ENCODE measurements at places on chromosomes 16 and 17.

- DNase-seq: no peak
These were observed 219.6 kb upstream of the N4BP1 start for GRCh38 chr16:48829336-48830310.

DNA sequence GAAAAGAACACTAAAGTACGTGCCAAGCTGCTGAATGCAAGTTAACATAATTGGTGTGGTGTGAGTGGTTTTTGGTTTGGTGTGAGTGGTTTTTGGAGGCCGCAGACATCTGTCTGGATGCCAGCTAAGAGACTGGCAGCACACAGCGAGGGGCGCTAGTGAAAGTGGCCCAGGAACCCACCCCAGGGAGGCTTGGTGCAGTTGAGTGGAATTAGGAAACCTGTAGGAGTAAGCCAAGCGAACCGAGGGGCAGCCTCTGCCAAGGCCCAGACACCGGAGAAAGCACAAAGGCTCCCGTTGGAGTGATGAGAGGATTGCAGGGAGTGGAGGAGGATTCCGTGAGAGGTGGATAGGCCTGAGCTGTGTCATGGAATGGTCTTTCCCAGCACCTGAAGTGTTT lies 24.6 kb upstream of the SLC5A11 start:
- no peak for DNase-seq

GRCh38 chr16:10990378-10990777 lies 46.0 kb downstream of the CLEC16A start:
- no peak for DNase-seq

GRCh38 chr16:82641336-82641984 lies 14.7 kb downstream of the CDH13 start:
- no peak for DNase-seq

- DNase-seq: no peak
These were observed 1.7 kb upstream of the APPBP2 start for GRCh38 chr17:60527701-60528100.

DNA sequence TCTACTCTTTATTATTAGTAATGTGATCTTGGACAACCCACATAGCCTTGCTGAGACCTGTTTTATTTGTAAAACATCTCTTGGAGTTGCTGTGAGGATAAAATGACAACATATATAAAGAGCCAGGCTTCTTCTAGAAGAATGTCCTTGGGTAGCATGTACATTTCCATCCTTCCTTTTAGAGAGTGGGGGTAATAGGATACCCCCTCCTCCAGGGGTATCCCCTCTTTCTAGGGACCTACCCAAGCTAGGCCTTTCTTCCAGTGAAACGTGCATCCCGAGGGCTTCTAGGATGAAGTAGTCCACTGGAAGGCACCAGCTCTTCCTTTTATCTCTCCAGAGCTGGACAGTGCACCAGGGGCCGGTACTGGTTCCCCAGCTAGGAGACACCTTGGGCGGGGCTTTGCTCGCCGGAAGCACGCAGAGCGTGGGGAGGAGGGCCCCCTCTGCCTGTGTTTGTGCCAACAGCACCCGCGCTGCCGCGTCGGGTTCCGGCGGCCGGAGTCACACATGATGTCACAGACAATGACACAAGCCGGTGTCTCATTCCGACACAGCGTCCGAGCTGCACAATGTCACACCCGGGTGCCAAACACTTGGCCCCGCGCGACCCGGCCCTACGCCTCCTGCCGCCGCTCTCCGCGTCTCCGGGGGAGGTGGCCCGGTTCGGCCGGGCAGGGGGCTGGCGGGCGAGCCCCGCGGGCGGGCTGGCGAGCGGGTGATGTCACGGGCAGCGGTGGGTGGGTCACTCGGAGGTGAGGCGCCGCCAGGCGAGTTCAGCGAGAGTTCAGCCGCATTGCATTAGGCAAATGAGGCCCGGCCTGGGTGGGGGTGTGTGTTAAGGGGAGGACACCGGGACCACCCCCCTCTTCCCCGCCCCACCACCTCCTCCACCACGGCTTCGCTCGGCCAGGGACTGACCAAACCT lies 23.4 kb downstream of the GJD3 start:
- DNase-seq: no peak

DNA sequence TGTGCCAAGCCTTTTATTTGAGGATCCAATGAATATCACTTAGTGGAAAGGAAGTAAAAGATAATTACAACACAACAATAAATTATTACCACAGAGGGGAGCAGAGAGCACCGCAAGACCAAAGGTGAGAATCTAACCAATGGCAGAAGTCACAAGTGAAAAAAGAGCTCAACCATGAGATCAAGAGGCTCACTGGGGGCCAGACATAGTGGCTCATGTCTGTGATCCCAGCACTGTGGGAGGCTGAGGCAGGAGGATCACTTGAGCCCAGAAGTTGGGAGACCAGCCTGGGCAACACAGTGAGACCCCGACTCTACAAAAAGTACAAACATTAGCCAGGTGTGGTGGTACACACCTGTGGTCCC lies 17.7 kb downstream of the ANKRD11 start:
- no peak for DNase-seq

DNA sequence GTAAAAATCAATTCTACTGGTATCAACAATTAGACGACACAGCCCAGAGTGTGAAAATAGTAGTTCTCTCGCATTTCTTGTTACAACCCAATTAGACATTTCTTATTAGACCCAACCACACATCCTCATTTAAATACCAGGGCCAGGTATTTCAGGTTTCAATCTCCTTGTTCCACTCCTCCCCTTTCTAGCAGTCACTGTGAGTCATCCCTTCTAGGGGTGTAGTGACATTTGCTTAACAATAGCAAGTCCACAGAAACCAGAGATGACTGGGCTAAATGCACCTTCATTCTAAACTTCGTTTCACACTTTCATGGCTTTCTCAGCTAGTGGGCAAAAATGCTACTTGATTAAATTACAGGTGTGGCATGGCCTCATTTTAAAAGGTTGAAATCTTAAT lies 116.9 kb upstream of the CACNG3 start:
- DNase-seq: no peak

- no peak for DNase-seq
These were observed 95.7 kb downstream of the CACNG1 start for GRCh38 chr17:67139784-67140665.
